ENCODE measurements at places on chromosomes 2 and 18.

- no peak for DNase-seq
Measured at GRCh38 chr2:223043164-223043941, 8.6 kb upstream of the KCNE4 start.

- DNase-seq, result no peak
Measured at GRCh38 chr2:152648336-152648735, 68.9 kb downstream of the PRPF40A start.

- no peak for DNase-seq
Measured at GRCh38 chr2:159484532-159484931, 131.8 kb downstream of the BAZ2B start.

DNA sequence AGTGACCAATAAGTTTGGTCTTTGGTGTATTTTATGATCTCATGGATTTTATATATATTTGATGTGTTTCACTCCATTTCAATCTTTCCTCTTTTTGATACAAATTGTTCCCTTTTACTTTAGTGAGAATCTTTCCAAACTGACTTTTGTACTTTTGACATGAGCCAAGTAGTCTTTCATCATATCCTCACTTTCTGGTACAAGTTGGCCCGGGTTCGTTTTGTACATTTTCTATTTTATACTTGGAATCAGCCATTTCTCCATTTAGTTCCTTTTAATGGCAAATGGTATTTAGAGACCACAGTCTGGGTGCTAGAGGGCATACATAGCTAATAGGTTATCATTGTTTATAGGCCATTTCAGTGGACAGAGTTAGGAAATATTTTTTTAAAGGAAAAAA, 147.9 kb upstream of the MYO3B start:
- DNase-seq, result no peak

- no peak for DNase-seq
Measured at GRCh38 chr2:137945229-137945628, 19.0 kb upstream of the HNMT start.

DNA sequence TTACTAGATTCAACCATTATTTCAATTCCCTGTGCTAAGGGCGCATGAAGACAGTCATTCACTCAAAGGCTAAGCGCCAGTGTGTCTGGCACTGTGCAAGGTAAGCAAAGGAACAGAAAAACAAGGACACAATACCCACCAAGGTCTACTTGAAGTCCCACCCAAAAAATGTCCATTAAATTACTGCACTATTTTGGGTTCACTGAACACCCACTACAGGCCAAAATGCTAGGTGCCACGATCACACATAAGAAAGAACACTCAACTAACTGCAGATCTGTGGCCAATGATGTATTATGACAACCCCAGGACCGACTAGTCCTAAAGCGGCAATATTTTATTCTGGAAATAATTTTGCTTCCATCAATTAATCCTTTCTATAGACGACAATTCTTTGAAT, 1.8 kb downstream of the TMEM131 start:
- DNase-seq, result no peak

DNA sequence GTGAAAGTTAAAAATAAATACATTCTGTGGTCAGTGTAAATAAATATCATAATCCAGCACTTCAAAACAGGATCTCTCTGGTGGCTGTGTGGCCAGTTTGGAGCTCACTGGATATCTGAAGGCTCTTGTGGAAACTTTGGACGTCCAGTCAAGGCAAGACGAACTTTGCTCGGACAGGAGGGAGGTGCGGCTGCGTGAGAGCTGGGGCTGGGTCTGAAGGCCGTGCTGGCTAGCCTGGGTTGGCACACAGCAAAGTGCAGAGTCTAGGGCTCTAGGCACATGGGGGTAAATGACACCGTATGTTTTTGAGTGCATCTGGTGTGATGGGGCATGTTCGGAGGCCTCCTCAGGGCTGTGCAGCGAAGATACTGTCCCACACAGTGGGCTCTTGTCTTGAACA, 78.9 kb upstream of the TXNDC2 start:
- DNase-seq, result no peak

DNA sequence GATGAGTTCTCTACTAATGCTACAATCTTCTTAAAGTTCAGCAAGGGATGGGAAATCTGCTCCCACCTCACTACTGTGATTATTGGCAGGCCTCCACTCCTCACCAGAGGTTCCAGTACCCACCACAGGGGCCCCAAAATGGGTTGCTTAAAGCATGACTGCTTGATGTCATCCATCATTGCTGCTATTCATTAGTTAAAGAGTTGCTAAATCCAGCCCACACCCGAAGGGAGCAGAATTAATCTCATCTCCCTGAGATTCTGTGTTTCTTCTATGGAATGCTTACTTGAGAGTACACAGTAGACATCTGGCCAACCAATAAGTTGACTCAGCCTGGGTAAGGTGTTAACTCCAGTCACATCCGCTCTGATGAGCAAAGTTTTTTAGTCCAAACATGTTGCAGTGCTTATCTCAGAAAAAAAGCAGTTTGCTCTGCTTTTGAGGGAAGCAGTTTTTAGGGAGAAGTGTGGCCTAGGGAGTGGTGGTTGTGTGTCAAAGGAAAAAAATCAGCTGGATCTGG, 690.2 kb upstream of the POU3F3 start:
- no peak for DNase-seq

DNA sequence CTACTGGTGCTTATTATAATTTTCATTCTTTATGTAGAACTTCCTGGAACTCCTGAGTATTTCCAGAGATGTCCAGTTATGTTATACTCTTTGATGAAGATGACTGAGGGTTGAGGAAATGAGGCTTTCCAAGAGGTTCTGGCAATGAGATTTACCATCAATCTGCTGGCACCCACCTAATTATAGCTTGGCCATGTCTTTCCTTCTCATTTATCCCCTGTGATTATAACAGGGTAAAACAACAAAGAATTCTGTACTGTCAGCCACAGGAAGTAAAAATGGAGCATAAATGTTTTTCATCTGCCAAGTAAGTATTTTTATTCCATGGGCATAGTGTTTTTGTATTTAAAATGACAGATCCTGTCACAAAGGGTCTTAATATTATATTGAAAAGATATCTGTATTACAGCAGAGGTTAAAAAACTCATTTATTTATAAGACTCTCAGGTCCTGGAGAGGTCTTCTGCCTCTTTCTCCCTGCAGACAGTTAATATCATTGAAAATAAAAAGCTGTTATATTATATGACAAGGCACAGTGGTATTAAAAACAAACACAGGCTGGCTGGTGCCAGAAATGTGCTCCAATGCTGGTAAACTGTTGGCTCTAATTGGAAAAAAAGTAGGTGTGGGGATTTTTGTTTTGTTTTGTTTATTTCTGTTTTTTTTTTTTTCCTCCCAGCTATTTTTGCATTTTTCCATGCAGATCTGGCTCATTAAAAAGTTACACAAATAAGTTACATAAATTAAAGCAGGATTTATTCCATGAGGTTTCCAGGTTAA, 1764.1 kb upstream of the CELF4 start:
- no peak for DNase-seq

GRCh38 chr2:65232636-65233035, 5.0 kb downstream of the ACTR2 start:
- DNase-seq, result no peak

DNA sequence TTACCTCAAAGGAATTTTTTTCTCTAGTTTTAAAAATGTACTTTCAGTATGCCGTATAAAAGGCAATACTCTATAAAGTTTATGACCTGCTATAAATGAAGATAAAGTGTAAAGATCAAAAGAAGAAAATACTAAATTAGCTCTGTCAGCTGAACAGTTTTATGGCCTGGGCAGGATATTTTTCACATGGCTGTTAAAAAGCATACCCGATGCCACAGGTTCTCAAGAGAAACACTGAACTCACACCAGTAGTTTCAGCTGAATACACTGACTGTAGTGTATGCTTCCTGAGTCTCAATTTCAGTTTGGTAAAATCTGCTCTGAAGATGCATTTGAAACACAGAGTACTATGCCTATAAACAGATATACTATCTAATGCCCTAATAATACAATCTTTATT, 126.0 kb downstream of the PIGN start:
- no peak for DNase-seq

DNA sequence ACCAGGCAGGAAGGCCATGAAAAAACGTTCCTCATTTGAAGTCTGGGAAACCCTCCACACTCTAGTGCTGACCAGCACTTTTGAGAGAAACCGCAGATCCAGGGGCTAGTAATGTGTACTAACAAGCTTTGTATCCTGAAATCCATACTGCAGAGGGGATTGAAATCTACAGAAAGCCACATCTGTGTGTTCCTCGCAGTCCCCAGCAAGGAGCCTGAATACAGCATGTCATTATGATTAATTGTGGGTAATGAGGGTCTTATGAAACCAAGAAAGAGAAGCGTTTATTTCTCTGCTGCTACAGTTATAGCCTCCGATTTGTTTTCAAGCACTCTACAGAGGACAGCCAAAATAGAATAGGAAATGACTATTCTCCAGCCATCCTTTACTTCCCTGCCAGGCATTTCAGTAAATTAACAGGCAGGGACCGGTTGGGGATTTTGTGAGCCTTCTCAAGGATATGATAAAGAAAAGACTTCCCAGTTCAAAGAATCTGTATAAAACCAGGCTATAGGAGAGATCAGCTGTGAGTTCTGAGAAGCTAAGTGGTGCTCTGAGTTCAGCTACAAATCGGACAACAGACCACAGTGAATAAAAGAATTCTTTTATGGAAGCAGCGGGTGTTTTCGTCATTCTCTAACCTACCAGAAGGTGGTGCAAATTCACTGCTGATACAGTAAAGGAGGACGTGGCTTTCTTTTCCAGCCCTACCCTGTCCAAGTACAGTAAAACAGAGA, 133.4 kb downstream of the INSIG2 start:
- DNase-seq, result no peak

DNA sequence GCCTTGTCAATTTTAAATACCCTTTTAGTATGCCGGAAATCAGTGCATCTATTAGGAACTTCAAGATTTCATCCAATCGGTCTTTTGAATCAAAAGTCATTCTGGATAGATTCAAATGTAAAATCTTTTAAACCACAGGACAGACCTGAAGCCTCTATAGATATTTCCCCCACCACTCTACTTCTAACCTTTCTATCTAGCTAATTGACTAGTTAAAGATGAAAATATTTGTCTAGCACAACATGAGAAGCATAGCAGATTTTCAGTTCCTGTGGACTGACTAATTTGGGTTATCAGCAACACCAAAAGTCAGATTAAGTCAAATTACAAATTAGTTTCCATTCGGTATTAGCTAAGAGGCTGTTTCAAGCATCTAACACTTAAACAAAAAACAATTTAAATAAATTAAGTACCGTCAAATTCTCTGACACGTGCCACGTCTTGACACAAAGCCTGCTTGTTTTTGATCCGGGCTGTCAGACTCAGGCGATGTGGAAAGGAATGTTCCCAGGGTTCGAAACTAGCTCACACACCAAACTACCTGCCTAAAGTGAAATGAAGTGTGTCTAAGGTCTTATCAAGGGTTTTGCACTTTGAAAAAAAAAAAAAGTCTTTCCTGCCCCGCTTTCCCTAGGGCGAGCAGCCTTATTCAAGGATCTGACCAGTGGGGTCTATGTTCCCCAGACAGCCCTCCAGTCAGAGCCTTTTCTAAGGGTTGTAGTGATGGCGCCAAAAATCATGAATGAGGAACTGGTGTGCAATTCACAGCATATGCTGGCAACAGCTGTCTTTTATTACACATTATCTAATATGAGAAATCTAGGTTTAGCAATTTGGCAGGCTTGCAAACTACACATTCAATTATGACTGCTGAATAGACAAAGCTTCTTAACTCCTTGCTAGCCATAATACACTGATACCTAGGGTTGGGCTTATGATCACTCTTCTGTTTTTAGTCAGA, 4.7 kb downstream of the CYTIP start:
- no peak for DNase-seq

DNA sequence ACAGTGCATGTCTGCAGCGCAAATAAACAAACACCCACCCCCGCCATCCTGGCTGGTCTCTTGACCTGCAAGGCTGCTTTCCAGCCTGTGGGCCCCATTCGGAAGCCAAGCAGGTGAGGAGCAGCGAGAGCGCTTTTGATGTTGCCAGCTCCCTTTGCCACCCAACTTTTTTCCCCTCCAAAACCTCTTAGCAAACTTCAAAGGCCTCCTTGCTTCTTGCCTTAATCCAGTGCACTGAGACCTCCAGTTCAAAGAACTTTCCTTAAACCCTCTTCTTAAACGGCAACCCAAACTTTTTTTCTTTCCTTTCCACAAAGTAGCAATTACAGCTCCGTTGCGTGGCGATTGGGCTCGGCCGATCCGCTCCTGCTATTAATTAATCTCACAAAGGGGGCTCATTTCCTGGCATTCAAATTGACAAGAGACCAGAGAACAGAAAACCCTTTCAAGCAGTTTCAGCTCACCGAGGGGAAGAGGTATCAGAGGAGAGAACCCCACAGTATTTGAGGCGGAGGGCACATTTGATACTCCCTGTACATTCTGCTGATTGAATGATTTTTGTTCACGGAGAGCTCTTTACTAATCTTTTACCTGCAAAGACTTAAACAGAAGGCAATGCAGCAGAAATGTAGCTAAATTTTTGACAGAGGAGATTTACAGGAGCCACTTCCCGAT, 531.4 kb downstream of the TMEM182 start:
- DNase-seq, result no peak

DNA sequence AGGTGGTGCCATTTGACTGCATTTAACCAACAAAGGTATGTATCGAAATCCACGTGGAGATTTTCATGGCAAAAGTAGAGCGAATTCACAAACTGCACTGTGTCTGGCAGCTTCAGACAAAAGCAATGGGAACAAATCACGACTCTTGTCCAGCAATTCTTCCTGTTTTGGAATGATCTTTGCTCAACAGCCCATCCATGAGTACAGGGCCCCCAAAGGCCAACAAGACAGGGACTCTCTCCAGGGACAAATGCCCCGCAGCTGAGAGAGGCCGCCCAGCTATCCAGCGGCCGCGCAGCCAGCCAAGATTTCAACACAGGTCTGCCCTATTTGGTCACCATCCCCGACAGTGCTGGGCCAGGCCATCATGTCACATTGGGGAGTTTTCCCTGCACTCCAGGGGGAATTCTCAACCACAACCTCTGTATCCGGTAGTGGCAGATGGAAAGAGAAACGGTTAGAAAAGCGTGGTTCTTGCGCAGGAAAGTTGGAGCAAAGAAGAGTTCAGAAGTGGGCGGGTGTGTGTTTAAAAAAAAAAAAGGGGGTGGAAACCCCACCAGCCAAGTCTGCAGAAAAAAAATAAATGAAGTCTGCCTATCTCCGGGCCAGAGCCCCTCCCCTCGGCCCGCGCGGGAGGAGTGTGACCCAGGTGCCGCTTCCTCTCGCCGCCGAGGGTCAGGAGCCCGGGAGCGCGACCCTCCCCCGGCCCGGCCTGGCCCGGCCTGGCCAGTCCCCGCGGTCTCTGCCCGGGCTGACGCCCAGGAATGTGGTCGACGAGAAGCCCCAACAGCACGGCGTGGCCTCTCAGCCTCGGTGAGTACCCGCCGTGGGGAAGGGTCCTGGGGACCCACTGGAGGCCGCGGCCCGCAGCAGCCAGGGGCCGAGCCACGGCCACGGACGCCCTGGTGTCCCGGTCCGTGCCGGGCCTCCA, at the start of gene GYPC:
TSS of gene GYPC (plus strand) at position 659 of the 931 bp plus-strand sequence. CDS start at position 765, 106 bp downstream.
- DNase-seq, result peak; percentile 43

DNA sequence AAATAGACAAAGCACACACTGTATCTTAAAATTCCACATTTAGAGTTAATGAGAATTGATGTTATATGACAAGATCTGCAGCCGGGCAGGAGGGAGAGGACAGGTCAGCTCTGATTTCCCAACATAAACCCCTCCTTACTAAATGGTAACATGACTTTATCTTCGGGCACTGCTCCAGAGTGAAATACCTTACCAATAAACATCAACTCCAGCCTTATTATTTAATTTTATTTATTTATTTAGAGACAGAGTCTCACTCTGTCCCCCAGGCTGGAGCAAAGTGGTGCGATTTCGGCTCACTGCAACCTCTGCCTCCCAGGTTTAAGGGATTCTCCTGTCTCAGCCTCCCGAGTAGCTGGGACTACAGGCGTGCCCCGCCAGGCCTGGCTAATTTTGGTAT, 1.7 kb downstream of the CYB5A start:
- DNase-seq, result no peak
